ENCODE measurements at places on chromosomes 11 and 22. TPM values are rescaled to one million over a fixed set of nuclear protein-coding genes. Genes with fewer than 3 reads are reported as not detected.

GRCh38 chr11:3230636-3231549, 1.3 kb downstream of the MRGPRE start:
- no peak for DNase-seq

- peak; percentile 24 for DNase-seq
Measured at GRCh38 chr11:33507967-33508366, 192.7 kb downstream of the C11orf91 start.

- no peak for DNase-seq
Measured at GRCh38 chr22:35258191-35258988, 1.1 kb downstream of the HMGXB4 start.

DNA sequence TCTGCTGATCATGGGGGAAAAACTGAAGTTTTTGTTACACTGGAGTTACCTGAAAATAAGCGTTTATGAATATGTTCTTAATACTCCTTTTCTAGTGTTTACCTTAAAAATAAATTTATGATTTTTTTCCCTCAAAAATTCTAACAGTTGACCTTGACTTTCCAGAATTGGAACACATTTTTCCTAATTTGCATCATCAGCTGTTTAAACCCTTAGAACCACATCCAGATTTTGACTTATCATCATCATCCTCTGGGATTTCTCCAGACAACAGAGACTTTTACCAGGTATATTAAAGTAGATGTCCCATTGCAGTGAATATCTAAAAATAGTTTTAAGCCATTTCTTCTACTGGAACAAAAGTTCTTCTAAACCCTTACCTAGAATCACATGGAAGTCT, 17.2 kb downstream of the TAF1D start:
- DNase-seq: no peak

GRCh38 chr11:18936002-18936673, 3.1 kb downstream of the MRGPRX1 start:
- no peak for DNase-seq

Gene FOLH1
- 1.8 TPM for total RNA-seq

- DNase-seq: no peak
Measured at GRCh38 chr11:100816823-100817222, 129.7 kb downstream of the ARHGAP42 start.

DNA sequence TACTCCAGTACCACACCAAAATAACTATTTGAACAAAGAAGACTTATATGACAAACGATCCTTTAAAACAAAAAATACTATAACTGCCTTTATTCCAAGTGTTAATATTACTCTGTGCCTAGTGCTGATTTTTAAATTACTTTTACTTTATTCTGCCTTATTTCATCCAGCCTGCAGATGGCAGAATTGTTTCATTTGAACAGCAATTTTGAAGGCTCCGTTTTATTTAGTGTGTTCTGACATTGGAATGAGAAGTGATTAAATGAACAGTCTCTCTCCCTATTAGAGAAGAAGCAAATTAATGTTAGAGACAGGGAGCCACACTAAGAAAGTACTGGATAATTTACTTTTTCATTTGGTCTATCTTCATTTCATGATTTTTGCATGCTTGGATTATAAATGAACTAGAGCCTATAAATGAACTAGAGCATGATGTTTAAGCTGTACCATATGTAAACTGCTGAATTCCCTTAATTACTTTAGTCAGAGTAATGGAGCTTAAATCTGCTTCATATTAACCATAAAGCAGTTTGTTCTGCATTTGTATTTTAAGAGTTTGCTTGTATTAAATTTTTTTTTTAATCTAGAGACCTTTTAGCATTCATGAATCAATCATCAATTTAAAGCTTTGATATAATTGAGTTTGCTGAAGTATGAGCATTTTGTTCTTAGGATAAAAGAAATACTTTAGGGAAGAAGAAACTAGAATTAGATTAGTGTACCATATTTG, 9.8 kb downstream of the PDHX start:
- DNase-seq: no peak

GRCh38 chr22:23098230-23098705, 27.9 kb downstream of the GNAZ start:
- DNase-seq: no peak

DNA sequence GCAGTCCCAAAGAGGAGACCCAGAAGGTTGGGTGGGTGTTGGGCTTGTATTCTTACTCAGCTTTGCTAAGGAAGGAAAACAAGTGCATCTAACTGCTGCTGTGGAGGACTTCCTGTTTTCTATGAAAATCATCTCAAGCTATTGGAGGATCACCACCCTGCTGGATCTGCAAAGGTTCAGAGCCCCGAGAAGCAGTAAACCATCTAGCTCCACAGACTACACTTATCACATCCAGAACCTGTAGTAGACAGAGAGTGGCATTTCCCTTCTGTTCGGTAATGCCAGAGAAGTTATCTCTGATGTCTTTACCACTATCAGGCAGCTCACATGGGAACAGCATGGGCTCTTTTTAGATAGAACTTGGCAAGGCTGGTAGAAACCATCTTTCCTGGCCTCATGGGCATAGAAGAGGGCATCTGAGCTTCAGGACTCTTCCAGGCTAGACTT, 21.7 kb downstream of the KCNJ1 start:
- DNase-seq: no peak

DNA sequence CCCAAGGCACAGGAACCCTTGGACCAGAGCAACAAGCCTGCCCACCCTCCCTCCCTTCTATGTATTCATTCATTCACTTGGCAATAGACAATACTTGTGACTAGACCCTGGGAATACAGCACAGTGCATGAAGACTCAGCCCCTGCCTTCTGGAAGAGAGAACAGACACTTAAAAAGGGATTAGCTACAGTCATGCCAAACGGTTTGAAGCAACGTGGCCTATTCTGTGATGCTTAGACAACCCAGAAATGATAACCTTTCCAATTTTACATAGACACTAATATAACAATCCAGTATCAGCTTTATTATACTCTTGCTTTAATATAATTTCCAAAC, 52.6 kb downstream of the KREMEN1 start:
- no peak for DNase-seq

GRCh38 chr11:14041040-14041439, 78.5 kb downstream of the SPON1 start:
- DNase-seq: no peak

Gene ARHGAP8
- 43.9 TPM for total RNA-seq

Gene OR52H1
- total RNA-seq: not detected

GRCh38 chr11:64244966-64245365, 1.8 kb downstream of the PPP1R14B start:
- peak; percentile 45 for DNase-seq

DNA sequence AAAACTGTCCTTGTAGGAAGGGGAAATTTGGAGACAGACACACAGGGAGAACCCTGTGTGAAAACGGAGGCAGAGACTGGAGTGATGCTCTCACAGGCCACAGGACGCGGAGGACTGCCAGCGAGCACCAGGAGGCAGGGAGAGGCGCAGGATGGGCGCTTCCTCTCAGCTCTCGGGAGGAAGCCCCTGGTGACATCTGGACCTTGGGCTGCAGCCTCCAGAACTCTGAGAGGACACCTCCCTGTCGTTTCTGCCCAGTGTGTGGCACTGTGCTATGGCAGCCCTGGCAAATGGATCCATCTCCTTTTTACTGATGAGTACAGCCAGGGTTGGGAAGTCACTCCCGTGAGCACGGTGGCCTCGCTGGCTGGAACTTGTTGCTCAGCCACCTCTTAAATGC, 73.9 kb downstream of the LRRC32 start:
- DNase-seq: no peak
